GF-D8 (cell line): ENCODE measurements at places on chromosomes 2 and 18.

- DNase-seq = no peak
These were observed 266.1 kb upstream of the HDAC4 start for GRCh38 chr2:239666855-239667376.

GRCh38 chr2:37718515-37719161 lies 47.2 kb upstream of the CDC42EP3 start:
- no peak for DNase-seq

DNA sequence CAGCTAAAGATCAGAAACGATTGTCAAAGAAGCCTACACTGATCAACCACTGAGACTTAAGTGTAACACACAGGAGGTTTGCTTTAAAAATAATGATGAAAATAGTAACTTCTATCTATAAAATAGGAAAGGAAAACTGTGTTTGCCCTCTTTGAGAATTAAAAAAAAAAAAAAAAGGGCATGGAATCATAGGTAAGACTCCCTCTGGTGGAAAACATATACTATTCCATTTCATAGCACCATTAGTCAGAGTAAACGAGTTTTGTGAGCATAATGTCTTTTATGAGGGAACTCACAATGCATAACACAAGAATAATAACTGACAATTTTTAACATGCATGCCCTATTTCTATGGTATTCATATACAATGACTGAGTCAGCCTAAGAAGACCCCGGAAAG lies 36.3 kb downstream of the SLC35F5 start:
- no peak for DNase-seq

DNA sequence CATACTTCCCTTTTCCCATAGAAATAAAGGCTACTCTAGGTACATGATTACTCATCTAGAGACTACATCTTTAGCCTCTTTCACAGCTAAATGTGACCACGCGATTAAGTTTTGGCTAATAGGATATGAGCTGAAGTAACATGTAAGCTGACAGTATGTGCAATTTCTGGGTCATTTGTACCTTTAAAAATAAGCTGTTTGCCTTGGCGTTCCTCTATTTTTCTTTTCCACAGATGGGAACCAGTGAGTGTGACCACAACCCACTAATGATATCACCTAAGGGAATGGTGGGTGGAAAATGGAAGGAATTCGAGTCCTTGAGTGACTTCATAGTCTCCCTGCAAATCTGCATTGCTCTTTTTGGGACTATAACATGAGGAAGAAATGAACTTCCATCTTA lies 11.7 kb upstream of the NABP1 start:
- DNase-seq = no peak

DNA sequence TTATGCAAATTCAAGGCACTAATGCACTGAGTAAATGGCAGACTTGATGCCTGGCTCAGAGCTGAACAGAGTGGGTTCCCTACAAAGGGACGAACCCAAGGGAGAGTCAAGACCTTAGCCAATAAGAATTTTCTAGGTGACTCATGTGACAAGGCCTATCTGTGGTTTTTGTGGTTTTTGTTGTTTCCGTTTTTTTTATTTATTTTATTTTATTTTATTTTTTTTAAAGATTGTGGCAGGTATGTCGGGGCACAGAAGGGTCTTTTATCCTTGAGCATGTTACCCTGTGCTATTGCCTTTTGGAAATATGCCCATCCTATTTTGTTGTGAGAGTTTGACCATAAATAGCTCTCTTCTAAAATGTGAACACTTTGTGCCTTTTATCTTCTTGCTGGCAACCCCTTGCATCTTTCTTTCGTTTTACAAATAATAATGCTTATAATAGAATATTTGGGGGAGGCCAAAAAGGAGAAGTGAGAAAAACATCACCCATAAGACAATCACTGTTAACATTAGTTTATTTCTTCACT lies 113.4 kb upstream of the AQP4 start:
- no peak for DNase-seq

GRCh38 chr2:101748000-101748399 lies 50.5 kb downstream of the MAP4K4 start:
- DNase-seq = no peak

- no peak for DNase-seq
These were observed 389.7 kb downstream of the TXNL1 start for GRCh38 chr18:56248610-56249235.

DNA sequence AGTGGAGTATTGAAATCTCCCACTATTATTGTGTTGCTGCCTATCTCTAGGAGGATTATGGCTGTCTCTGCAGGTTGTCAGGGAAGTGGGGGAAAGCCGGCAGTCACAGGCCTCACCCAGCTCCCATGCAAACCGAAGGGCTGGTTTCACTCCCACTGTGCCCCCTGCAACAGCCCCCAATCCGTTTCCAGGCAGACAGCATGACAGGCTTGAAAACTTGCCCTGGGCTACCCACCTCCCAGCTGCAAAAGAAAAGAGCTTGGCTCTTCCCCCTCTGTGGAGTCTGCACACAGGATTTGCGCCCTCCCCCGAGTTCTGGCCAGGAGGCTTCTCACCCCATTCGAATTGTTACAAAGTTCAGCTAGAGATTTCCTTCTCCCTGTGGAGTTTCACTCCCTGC lies 87.4 kb upstream of the MSTN start:
- no peak for DNase-seq

- DNase-seq = no peak
These were observed 89.4 kb downstream of the HDAC4 start for GRCh38 chr2:239311132-239312040.
